Kidney (tissue), 22 donors: ENCODE measurements at places on chromosomes 5 and 9.

DNA sequence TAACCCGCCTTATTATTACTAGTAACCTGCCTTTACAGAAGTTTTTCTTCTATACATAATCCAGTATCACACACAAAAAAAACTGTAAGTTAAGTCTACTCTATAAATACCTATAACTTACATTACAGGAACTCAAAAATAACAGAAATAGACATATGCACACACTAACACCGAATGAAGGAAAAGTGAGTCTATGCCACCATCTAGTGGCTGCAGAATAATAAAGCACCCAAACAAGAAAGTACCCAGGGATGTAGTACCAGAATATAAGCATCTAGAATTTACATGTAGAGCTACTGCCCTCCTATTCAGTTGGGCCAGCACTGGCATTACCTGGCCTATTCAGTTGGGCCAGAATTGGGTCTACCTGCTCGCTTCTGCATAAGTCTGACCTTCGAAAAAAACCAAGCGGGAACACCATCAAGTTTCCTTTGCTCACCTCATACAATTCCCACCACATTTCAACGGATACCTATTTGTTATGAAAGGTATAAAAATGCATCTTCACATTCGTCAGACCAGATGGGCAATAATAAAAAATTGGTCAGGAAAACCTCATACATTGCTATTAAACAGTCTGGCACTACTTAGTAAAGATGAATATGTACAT is 4.0 kb upstream of the NIPSNAP3A start:
- peak; percentile 88 for DNase-seq

- DNase-seq = peak; percentile 94
Observed at GRCh38 chr9:87148331-87149104, 201.2 kb upstream of the GAS1 start.

GRCh38 chr9:93112864-93113389 is 16.9 kb downstream of the CARD19 start:
- DNase-seq = peak; percentile 7

DNA sequence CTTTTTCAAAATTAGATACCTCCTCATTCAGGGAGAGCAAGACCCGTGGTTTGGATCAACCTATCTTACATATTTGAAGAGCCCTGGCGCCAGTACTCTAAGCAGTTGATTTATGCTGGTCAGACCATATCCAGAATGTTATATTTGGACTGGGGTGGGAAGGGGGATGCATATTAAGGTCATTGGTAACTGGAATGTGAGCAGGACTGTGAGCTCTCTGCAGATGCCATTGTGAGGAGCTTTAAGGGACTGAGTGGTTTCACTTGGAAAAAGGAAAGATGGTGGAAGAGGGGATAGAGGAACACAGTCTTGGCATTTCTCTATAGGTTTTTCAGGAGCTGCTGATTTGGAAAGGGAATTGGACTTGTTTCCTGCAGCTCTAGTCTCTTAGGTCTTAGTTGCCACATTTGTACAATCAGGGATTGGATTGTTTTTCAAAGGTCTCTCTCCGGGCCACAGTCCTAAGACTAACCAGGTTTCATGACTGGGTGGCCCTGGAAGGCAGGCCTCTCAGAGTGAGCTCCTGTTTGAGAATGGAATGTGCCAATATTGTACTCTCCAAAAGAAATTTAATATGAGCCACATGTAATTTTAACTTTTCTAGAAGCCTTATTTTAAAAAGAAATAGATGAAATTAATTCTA is 25.8 kb upstream of the F2R start:
- DNase-seq = no peak

- DNase-seq = peak; percentile 33
Observed at GRCh38 chr9:77885104-77885672, 146.4 kb downstream of the GNAQ start.

- no peak for DNase-seq
Observed at GRCh38 chr9:114476891-114477469, 28.3 kb downstream of the WHRN start.

DNA sequence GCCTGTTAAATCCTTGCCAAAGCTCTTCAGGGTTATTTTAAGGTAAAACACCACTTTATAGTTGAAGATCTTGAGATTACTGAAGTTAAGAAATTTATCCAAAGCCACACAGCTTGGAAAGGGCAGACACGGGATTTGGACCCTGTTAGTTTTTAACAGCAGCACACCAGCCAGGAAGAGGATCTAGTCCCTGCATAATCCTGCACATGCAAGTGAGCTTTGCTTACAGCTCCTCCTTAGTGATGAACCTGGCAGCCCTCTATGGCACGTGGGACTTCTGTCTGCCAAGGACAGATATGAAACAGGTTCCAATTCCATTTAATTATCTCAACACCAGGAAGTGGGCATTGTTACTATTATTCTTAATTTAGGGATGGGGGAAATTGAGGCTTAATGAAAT is 108.7 kb downstream of the TRIM32 start:
- no peak for DNase-seq

DNA sequence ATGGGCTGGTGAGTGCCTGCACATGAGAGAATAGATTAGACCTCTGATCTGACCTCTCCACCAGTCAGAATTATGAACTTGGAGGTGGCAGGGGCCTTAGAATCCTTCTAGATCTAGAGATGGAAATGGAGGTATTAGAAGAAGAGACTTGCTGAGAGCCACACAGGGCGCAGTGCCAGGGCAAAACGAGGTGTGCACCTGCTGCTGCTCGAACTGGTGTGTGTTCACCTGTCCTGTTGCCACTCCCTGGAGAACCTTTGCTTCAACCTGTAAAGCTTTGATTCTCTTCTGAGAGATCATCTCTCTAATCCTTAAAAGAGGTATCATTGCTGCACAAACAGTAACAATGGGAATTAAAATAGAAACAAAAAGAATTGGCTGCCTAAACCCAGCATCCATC is 24.9 kb downstream of the FRMPD1 start:
- no peak for DNase-seq

- DNase-seq = no peak
Observed at GRCh38 chr5:5422819-5423515, 490 bp downstream of the ICE1 start.

DNA sequence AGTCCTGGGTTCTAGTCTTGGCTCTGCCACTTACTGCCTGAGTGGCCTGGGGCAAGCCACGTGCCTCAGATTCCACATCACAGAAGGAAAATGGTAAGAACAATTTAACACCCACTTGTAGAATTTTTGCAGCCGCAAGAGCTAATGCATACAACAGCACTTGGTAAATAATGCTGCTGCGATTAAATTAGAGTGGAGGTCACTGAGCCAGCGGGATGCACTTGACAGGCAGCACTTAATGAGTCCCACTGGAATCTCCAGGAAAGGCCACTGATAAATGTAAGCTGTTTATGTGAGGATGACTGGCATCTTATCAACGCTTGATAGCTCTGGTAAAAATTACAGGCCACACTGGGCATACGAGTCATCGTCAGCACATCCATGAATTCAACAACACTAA is 59.4 kb upstream of the UBTD2 start:
- DNase-seq = no peak

DNA sequence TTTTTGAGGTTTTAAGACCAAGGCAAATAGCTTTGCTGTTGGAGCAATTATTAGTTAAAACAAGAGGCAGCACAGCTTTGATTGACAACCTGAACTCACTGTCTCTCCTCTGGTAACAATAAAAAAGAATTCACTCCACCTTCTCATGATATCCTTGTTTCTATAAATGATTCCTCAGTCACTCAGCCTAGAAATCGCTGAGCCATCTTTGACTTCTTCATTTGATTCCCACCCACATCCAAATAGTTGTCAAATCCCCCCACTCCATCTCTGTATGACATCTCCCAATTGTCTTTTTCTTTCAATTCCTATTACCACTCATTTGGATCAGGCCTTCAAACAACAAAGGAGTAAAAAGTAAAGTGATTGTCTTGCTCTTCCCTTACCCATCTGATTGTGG is 266.4 kb downstream of the MCTP1 start:
- DNase-seq = no peak

DNA sequence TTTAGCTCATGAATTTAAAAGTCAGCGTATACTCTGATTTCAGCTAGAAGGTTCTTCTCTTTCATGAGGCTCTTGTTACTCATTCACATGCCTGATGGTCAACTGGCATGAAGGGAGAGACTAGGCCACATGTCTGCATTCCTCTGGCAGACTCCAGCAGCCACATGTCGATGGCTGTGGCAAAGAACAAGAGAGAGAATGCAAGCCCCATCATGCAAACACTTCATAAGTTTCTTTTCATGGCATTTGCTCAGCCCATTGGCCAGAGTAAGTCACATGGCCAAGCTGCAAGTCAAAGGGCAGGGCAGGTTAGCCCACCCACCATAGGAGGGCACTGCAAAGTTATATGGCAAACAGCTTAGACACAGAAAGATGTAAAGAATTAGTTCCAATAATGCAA is 5.4 kb downstream of the KCNV2 start:
- no peak for DNase-seq

DNA sequence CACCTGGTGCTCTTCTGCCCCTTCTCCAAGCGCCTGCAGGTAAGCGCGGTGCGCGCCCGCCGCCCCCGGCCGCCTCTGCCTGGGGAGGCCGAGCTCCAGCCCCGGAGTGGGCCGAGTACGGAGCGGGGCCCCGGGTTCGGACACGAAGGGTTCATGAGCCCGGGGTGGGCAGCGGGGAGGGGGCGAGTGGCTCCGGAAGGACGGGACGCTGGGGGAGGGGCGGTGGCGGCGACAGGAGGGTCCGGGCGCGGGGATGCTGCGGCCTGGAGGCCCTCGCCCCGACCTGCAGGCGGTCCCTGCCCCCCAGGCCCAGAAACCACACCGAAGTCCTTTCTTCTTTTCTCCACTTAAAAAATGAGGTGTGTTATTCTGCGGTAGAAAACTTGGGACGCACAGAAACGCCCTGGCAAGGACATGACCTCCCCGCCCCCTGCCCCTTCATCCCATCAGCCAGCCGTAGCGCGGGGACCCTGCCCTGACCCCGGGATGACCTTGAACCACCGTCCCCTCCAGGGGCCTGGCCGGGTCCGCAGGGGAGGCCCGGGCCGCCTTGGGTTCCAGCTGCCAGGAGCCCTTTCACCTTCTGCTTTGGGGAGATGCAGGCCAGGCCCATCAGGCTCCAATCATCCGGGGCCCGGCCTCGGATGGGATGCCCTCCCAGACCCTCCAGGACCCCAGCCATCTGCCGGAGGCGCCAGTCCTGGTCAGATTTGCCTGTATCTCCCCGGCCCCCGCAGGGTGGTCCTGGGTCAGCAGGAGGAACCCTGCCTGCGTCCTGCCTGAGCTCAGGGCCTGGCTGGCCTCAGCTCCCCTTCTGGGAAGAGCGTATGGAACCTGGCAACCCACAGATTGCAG is 545 bp downstream of the DIPK1B start:
- no peak for DNase-seq

- DNase-seq = peak; percentile 88
Observed at GRCh38 chr5:177494346-177495195, 2.8 kb downstream of the PDLIM7 start.

DNA sequence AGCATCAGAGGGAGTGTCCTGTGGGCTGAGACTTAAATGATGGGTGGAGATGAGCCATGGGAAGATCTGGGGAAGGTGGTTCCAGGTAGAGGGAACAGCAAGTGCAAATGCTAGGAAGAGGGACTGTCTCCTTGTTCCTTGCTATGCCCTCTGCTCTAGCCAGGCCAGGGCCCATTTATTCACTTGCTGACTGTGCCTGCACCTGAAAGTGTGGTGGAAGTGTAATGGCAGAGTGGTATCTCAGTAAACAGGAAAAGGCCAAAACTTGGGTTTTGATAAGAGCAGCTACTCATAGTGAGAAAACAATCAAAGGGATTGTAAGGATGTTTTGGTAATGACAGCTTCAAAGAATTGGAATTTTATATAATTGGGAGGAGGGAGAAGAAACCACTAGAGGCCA is 32.4 kb downstream of the TLE4 start:
- no peak for DNase-seq

GRCh38 chr5:10459080-10460055 is 17.7 kb downstream of the ROPN1L start:
- no peak for DNase-seq

DNA sequence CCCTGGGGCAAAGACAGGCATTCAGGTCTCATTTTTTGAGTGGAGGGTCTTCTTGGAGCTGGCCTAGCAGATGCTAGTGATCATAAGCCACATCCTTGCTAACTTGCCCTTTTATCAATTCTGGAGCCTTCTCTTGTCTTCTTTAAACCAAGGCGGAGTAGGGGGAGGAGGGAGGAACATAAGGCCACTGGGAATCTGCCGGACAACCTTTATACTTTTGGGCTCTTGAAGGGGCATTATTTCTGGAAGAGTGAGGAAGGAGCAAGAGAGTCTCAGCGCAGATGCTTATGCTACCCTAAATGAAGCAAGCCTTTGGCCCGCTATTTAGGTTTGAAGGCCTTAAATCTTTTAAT is 2.0 kb downstream of the TMEFF1 start:
- no peak for DNase-seq

DNA sequence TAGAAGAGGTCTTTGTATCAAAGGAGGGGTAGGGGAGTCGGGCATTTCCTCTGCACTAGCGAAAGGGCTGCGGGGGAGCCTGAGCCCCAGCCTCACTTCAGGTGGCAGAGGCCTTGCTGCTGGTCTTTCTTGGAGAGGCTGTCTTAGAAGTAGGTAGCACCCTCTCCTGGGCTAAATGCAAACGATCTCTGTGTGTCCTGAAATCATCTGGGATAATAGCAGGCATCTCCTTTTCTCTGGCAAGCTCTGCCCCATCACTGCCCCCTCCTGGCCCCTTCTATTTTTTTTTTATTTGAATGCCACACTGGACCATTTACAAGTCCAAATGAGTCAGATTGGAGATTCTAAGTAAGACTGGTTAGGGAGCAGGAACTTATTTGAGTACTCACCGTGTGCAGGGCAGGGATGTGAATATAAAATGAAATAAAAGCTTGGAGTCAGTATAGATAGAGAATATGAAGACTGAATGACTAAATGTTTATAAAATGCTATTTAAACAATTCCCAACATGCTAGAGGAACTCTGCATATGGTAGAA is 137.1 kb downstream of the FGF1 start:
- peak; percentile 96 for DNase-seq

- DNase-seq = no peak
Observed at GRCh38 chr5:74166064-74166463, 474.5 kb downstream of the ENC1 start.

DNA sequence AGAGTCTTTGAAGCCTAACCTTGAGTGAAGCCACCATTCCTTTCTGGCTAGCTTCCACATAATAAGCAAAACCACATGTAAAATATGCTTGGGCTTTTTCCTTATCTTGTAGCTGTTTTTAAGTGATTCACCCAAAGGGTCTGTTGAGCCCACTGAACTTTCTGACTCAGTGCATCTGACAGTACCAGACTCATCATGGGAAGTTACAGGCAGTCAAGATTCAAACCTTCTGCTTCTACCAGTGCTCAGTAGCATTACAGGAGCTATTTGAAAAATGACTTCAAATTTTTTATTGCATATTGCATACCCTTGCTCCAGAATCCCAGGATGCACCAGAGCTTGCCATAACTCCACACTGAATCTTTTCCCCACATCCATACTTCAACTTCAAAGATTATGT is 87.5 kb upstream of the PTPRD start:
- no peak for DNase-seq

DNA sequence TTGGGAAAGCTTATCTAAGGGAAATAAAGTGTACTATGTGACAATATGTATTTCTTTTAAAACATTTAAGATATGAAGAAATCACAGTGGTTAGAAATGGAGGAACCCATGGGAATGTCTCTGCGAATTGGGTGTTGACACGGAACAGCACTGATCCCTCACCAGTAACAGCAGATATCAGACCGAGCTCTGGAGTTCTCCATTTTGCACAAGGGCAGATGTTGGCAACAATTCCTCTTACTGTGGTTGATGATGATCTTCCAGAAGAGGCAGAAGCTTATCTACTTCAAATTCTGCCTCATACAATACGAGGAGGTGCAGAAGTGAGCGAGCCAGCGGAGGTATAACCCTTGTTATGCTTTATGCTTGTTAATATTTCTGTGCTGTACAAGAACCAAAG is 69.9 kb downstream of the ADGRV1 start:
- DNase-seq = no peak
